ENCODE measurements at places on chromosomes 4 and X.

DNA sequence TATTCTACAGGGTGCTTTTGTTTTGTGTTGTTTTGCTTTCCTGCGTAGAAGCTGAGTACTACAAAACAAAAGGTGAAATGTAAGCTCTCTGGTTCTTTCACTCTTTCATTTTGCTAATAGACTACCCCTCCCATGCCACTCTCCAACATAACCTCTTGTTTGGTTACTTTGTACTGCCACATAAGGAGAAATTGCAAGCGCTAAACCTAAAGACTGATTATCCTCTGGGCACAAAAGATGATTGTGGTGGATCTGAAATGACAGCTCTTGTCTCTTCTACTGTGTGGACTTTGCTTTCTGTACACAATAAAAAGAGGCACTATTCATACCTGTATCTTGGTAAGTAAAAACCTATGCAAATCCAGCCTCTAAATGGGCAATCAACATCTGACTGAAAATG lies 5.3 kb downstream of the MBNL3 start:
- DNase-seq: no peak

DNA sequence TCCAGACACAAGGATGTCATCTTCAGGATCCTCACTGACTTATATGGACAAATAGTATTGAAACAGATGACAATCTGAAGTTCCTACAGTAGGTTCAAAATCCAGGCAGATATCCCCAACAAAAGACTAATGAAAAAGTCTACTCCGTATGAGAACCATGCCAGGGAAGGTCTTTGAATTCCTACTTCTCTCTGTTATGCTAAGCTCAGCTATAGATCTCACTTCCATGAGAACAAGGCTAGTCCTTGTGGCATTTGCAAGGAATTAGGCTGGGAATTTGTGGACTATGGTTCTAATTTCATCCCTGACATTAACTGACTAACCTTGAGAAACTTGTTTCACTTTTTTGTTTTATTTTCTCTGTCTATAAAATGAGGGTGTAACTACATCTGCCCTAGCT lies 229.8 kb downstream of the IL1RAPL2 start:
- no peak for DNase-seq

DNA sequence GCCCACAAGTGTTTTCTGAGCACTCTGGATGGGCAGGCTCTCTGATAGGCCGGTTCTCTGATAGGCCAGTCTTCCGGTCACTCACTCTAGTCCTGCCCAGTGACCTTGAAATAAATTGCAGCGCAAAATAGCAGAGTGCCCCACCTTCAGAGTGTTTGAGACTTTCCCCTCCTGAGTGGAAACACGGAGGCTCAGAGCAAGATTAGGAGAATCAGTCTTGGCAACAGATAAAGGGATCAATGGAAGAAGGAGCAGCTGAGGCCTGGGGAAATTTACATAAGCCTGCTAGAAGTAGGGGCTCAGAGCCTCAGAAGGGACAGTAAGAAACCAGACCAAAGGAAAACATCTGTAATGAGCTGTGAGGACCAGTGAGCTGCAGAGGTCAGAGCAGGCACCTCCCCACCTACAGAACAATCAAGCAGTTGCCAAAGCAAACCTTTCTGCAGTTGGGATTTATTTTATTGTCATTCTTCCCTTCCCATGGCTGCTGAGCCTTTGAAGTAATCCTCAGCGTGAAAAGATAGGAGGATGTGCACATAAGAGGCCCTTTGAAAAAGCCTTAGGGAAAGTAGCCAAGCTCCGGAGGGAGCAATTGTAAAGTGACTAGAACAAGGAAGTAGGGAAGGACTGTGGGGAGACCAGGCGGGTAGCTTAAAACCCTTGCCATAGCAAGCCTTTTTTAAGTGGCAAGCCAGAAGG lies 89.1 kb upstream of the TSPAN5 start:
- DNase-seq: no peak

GRCh38 chr4:73674451-73674919 lies 54.2 kb upstream of the RASSF6 start:
- no peak for DNase-seq

DNA sequence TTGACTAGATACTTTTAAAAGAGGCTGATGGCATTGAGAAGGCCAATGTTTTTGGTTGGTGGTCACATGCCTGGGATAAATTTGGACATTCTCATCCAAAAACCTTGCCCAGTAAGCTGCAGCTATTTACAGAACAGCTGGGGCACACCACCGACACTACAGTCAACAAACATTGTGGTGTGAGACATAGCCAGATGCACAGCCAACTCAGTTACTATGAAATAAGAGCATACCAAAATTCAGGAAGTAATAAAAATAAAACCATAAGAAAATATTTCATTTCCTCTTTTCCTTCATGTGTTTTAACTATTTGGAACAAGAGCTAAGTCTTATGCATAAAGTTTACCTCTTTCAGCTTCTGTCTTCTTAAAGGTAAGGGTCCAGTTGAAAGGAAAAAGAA lies 8.8 kb downstream of the PPM1K start:
- no peak for DNase-seq

DNA sequence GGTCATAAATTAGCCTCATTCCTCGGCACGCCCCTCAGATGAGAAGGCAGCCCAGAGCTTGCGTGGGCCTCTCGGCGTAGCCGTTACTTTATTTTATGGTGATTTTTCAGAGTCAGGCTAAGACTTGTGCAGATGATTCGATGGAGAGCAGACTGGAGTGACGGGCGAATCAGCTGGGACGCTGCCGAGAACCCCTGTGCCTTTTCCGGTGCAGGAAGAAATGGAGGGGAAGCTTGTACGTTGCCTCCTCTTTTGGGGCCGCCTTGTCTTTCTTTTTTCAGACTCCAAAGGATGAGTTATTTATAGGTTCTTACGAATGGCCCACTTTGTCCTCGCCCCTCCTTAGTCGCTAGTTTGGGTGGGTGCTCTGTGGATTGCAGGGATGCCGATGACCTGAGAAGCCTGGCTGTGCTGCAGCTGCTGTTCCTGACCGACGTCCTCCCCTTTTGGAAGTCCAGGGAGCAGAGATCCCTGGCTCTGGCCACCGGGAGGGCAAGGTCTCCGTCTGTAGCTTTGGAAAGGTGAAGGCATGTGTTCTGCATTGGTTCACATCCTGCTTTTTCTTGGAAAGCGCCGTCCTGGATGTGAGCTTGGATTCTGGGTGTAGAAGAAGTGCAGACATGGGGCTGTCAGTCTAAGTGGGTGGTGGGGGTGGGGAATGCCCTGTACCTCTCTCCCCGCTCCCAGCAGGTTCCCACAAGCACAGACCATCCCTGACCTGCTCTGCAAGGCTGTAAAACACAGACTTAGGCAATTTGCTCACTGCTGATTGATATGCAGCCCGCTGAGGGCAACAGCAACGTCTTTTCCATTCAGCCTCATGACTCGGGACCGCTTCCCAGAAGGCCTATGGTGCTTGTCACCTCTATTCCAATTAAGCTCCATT lies 9.3 kb downstream of the SORCS2 start:
- no peak for DNase-seq
